ENCODE measurements at places on chromosomes 5 and 9.

GRCh38 chr9:123655681-123656423, 274.1 kb downstream of the DENND1A start:
- DNase-seq, result no peak

GRCh38 chr5:43216941-43217340, 24.9 kb downstream of the NIM1K start:
- no peak for DNase-seq

DNA sequence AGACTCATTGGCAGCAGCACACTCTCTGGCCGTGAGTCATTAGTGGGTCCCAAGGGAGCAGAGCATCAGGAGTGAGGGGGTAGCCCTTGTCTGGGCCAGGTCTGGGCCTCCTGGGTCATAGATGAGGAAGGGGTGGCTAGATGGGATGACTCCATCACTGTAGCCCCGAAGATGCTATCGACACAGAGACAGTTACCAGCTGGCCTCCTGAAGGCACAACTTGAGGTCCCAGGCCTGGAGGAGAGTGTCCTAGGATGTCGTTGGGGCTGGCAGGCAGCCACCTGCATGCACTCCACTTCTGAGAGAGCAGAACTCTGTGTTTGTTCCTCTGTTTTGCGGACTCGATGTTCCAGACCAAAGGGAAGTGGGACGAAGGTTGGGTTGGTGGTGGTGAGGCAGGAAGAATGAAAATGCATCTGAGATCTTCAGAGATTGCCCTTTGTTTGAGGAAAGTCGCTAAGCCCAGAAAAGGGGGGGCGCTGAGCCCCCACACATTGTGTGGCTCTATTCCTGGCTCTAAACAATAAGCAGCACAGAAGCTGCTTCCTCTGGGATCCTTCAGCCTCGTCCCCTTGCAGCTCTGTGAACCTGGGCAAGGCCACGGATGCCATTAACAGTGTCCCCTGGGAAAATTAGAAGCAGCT, 4.7 kb downstream of the BTNL9 start:
- no peak for DNase-seq

- DNase-seq, result no peak
Measured at GRCh38 chr5:118069452-118069851, 918.9 kb downstream of the DTWD2 start.

GRCh38 chr5:103561685-103562452, 720 bp downstream of the NUDT12 start:
- DNase-seq, result no peak

GRCh38 chr5:14039576-14039975, 95.1 kb upstream of the DNAH5 start:
- DNase-seq, result no peak

GRCh38 chr5:102511666-102512065, 12.9 kb upstream of the SLCO6A1 start:
- DNase-seq, result no peak

- no peak for DNase-seq
Measured at GRCh38 chr5:38905516-38905915, 59.7 kb downstream of the OSMR start.

GRCh38 chr9:113558632-113559502, 95.3 kb downstream of the RGS3 start:
- peak; percentile 54 for DNase-seq

- no peak for DNase-seq
Measured at GRCh38 chr5:38692346-38692745, 135.9 kb upstream of the LIFR start.

DNA sequence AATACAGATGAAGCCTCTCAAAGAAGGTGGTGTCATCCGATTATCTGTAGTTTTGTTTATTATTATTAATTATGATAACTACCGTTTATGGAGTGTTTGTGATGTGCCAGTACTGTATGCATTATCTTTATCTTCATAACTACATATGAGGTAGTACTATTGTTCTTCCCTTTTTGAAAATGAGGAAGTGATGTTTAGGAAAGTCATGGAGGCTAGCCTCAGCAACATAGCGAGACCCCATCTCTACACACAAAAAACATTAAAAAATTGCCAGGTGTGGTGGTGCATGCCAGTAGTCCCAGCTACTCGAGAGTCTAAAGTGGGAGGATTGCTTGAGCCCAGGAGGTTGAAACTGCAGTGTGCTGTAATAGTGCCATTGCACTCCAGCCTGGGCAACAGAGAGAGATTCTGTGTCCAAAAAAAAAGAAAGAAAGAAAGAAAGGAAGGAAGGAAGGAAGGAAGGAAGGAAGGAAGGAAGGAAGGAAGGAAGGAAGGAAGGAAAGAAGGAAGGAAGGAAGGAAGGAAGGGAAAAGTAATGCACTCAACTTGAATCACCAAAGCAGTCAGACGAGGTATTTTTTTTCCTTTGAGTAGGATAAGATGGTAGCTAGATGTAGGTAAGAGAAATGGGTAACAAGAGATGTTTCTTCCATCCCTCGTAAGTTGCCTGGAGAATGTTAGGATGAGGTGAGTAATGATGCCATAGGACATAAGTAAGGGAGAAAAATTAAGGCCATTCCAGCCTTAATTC, 47.8 kb downstream of the PAM start:
- DNase-seq, result no peak

DNA sequence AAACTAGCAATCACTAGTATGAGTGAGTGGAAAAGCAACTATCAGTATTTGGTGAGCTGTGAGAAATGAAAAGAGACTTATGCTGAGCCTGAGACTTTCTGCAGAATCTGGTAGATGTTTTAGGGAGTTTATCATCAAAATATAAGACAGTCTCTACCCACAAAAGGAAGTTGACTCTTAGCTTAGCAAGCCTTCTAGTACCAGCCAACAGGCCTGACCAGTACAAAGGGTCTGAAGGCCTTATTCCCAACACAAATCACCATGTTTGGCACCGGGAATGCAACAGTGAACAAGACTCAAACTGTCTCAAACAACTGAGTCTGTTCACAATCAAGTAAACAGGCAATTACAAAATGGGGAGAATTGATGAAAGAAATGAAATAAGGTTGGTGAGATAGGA, 244.4 kb downstream of the CWC27 start:
- no peak for DNase-seq
